ENCODE measurements at places on chromosomes 1 and 21.

DNA sequence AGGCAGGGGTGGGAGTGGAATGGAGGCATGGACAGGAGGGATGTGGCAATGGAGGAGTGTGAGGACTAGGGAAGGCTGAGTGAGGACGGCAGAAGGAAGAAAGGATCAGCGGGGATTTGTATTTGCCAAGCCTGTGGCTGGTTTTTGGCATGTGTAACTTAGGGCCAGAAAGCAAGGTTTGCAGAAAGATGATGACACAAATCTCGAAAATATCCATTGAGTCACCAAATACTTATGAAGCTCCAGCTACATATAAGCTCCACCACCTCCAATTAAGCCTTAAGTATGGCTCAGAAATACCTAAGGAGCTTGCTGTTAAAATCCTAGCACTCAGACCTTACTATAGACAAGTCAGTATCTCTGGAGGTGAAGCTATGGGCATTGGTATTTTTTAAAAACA, 90.1 kb downstream of the OMA1 start:
- no peak for DNase-seq

DNA sequence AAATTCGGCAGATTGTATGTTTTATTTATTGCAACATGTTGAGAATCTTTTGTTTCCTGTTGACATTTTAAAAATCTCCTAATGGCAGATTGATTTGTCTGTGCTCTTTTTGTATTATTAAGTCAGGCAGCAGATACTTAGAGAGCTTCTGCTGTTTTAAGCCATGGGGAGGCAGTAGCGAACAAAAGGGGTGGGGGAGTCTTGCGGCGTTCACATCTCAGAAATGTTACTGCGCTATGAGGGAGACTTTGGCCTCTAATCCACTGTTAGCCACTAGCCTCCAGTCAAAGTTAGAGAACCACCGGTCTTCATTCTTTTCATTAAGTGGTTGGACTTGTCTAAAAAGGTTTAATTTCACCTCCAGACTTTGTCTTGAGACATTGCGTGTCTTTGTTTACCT, 93.6 kb downstream of the DYRK1A start:
- DNase-seq: no peak

GRCh38 chr21:16837321-16837720, 675.5 kb upstream of the CXADR start:
- no peak for DNase-seq

DNA sequence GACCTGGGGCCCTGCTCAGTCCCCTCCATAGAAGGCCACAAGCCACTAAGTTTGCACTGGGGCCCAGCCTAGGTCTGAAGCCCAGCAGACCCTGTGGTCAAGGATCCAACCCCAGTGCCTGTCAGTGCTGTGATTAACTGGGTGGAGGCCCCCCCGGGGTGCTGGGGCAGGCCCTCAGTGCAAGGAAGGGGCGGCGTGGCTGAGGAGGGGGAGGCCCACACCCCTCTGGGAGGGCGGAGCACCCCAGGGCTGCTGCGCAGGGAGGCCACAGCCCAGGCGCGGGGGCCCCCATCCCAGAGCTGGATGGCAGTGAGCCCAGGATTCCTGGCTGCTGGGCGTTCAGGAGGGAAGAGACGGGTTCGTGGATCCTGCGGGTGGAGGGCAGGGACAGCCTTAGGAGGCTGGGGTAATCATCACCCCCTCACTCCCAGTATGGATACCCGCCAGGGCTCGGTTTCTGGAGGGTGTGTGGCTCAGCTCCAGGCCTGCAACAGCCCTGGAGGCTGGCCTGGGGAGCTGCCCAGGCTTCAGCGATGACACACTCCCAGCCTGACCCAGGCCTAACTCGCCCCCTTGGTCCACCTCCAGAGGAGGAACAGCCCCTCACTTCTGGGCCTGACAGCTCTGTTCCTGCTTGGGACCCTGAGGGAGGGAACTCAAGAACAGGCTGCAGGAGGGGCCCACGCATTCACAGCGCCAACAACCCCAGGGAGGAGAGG, 890 bp downstream of the GJC2 start:
- no peak for DNase-seq

DNA sequence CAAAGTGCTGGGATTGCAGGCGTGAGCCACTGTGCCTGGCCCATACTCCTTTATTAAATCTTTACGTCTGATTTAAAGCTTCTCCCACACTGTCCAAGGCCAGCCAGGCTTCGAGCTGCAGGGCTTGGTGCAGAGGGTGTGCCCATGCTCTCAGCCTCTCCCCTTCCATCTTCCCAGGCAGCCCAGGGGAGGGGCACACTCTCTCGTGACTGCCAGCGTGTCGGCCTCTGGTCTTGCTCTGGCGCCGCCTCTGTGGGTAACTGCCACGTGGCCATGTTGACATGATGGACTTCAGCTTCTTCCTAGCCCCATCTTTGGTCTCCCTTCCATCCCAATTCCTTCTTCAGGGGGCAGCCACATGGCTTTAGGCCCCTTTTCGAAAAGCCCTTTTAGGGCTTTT, 4.7 kb downstream of the GPR137B start:
- no peak for DNase-seq

- DNase-seq: no peak
Measured at GRCh38 chr1:209618756-209619420, 33.3 kb downstream of the LAMB3 start.

DNA sequence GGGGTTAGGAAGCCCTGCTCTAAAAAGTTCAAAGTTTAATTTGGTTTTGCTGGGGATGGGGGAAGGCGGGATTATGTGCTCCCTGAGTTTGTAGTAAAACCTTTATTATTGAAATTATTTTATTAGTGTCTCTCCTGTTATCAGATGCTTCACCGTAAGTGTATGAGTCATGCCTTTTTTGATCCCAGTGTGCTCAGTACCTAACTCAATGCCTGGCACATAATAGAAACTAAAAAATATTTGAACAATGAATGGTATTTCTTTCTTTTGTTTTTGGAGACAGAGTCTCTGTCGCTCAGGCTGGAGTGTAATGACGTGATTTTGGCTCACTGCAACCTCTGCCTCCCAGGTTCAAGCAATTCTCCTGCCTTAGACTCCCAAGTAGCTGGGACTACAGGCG, 6.4 kb downstream of the SNRPE start:
- no peak for DNase-seq

GRCh38 chr1:156152628-156153027, 757 bp upstream of the SEMA4A start:
- no peak for DNase-seq

DNA sequence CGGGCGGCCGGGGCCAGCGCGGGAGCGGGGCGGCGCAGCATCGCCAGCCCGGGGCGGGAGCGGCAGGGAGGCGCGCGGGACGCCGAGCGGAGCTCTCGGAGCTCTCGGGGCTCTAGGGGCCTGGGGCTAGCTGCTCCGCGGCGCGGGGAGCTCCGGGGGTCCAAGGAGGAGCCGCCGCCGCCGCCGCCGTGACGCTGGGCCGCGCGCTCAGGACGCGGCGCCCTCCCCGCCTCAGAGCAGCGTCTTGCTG, 147 bp downstream of the CLSTN1 start:
- DNase-seq: no peak

DNA sequence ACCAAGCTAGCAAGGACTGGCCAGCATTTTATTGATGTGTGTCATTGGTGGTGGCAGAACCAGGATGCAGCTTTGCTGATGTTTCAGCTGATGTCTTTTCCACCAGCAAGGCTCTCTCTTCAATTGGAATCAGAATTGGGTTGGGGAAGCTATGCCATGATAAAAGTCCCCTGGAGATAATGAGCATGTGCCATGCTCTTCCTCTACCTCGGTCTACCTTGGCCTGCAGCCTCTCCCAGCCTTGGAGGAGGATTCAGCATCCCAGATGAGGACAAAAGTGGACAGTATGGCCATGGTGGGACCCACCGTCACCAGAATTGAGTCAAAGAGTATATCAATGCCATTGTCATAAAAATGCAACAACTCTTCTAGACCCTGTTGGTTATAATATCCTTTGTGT, 8.6 kb downstream of the AVPR1B start:
- DNase-seq: no peak

GRCh38 chr1:107138767-107139445, 1.9 kb upstream of the NTNG1 start:
- no peak for DNase-seq

DNA sequence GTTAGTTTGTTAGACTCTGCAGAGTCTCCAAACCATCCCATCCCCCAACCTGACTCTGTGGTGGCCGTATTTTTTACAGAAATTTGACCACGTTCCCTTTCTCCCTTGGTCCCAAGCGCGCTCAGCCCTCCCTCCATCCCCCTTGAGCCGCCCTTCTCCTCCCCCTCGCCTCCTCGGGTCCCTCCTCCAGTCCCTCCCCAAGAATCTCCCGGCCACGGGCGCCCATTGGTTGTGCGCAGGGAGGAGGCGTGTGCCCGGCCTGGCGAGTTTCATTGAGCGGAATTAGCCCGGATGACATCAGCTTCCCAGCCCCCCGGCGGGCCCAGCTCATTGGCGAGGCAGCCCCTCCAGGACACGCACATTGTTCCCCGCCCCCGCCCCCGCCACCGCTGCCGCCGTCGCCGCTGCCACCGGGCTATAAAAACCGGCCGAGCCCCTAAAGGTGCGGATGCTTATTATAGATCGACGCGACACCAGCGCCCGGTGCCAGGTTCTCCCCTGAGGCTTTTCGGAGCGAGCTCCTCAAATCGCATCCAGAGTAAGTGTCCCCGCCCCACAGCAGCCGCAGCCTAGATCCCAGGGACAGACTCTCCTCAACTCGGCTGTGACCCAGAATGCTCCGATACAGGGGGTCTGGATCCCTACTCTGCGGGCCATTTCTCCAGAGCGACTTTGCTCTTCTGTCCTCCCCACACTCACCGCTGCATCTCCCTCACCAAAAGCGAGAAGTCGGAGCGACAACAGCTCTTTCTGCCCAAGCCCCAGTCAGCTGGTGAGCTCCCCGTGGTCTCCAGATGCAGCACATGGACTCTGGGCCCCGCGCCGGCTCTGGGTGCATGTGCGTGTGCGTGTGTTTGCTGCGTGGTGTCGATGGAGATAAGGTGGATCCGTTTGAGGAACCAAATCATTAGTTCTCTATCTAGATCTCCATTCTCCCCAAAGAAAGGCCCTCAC, at the start of gene OLIG2:
Gene OLIG2, plus strand, starts transcription at position 447 of the 954 bp plus-strand sequence. CDS start 928 bp downstream, outside the sequence.
- DNase-seq: no peak

GRCh38 chr1:227944931-227945890, 2.5 kb downstream of the WNT9A start:
- DNase-seq: no peak

DNA sequence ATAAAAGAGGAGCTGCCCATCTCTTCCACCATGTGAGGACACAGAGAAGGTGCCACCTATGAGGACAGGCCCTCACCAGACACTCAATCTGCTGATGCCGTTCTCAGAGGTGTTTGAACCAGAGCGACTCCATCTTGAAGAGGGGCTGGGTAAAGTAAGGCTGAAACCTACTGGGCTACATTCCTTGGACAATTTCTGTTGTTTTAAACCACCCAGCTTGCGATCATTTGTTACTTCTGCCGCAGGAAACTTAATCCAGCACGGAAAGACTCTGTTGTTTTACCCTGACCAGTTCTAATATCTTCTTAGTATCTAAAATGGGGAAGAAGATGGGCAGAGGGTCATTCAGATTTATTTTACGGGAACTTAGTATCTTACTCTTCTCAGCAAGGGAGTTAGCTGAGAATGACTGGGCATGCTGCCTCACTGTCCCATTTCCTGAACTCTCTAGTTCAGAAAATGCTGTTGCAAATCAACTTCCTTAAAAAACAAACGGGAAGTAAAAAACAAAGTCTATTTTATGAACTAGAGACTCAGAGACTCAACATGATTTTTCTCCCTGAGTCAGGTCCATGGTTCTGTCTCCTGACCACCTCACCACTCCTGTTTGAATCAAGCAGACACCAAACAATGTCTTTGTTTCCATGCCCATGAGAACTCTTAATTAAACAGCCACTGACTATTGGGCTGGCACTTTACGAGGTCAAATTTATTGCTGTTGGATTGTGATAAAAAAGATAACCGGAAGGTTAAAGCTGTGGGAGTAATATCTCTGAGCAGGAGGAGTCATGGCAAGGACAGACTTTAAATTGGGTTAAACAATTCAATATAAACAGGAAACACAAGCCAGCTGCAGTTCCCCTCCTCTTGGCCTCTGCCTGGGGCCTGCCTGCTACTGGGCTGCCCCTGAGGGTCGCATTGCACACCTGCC, 23.8 kb upstream of the IFNAR1 start:
- no peak for DNase-seq

DNA sequence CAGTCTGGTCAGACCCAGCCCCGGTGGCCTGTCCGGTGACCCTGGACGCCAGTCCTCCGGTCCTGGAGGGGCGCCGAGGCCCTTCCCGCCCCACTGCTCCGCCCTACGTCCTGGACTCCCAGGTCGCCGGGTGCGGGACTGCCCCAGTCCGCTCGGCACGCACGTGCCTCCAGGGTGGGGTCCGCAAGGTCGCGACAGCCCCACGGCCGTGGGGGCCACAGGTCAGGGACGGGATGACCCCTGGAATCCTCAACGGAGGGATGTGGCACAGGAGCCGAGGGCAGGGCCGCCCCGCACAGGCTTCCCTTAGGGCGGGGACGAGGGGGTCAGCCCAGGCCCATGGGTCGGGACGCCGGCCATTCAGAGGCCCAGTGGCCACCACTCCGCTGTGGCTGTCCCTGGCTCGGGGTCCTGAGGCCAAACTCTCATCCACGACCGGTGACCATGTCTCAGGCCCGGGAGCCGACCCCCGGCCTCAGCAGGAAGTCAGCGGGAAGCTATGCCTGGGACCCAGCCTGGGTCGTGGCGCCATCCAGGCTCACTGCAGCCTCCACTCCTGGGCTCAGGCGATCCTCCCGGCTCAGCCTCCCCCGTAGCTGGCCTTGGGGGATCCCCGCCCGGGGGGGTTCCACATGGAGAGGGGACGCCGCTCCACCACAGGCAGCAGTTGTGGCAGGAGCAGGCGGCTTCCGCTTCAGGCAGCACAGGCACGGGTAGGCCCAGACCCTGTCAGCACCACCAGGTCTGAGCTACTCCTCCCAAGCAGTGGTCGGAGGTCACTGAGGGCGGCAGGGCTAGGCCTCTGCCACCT, 599 bp upstream of the TMEM240 start:
- no peak for DNase-seq

- DNase-seq: no peak
Measured at GRCh38 chr1:40382108-40382460, 8.6 kb downstream of the SMAP2 start.

DNA sequence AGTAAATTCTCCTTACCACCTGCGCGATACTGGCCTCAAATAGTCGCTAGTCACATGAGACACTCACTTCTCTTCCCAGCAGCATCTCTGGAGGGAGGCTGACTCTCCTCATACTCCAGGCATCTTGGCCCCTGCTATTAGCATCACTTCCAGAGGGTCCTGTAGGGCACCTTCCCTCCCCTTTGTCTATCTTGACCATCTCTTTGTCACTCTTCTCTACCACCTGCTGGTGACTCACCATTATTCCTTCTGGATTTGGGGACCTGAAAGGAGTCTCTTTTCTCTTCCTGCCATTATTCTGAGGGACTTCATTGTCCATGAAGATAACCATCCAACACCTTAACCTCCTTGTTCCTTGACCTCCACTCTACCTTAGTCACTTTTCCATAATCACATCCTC, 31.7 kb upstream of the GPR37L1 start:
- no peak for DNase-seq

DNA sequence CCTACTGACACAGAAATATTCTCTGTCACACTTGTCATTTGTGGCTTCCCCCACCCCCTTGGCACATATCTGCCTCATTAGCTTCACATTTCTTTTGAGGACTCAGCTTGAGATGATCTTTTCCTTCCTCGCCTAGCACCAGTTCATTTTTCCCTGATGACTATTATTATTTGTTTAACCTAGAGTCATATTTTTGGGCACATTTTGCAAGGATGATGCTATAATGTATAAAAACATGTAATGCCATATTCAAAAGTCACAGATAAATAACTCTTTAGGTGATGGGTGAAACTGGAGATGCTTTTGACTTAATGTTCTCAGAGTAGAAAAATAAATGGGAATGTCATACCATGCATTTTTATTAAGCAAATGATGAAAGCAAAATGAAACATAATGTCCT, 202.7 kb downstream of the BACH1 start:
- DNase-seq: no peak

GRCh38 chr1:24098943-24099638, 12.8 kb downstream of the MYOM3 start:
- no peak for DNase-seq
